ENCODE measurements at places on chromosomes 7 and 10.
A peak's percentile ranks its signal among the peaks of the same experiment; 100 is the strongest.

DNA sequence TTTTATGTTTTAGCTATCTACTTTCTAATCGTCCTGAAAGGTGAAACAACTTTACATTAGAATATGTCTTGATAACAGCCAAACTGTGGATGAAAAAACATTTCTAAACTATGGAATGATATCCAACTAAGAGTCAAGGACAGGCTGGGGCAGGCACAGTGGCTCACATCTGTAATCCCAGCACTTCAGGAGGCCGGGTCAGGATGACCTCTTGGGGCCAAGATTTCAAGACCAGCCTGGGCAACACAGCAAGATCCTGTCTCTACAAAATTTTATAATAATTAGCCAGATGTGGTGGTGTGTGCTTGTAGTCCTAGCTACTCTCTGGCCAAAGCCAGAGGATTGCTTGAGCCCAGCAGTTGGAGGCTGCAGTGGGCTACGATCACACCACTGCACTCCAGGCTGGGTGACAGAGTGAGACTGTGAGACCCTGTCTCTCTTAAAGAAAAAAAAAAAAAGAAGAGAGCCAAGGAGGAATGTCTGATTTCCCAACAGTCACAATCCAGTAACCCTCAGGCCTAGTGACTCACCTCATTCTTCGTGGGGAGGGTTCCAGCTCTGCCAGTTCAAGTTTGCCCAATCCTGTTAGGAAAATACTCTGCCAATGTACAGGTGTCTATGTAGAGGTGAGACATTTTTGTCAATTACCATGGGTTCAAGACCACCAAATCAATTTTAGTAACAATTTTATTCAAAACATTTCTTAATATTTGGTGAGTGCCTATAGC is 14.6 kb upstream of the FZD1 start:
- DNase-seq: no peak

- DNase-seq: no peak
These were observed 43.6 kb downstream of the MDH2 start for GRCh38 chr7:76091506-76091905.

DNA sequence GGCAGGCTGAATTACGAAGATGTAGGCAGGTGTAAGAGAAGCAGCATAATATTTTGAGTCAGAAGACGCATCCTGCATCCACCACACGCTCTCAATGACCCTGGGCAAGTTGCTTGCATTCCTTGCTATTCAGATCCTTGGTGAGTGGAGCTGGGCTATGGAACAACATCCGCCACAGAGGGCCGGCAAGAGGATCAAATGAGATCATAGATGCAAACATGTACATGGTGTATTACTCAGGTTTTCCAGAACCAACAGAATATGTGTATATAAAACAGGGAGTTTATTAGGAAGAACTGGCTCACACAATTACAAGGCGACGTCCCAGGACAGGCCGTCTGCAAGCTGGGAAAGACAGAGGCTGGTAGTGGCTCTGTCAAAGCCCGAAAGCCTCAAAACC is 51.5 kb downstream of the ADAM12 start:
- DNase-seq: no peak

GRCh38 chr10:5441106-5441505 is 28.7 kb downstream of the NET1 start:
- DNase-seq: no peak

- peak; percentile 70 for DNase-seq
These were observed 128.4 kb downstream of the ABCA13 start for GRCh38 chr7:48299580-48300169.

DNA sequence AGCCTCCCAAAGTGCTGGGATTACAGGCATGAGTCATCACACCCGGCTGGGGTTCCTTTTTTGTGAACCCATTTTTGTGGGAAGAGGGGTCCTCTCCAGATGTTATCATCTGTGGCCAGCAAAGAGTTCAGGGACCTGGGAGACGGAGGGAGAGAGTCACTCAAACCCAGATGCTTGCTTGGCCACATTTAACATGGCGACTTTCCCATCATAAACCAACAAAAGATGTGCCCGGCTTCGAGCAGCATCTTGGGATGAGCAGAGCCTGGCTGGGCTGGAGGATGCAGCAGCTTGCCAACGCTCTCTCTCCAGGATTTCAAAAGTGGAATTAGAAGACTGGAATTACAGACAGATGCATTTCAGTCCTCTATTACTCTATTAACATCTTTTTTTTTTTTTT is 19.1 kb upstream of the HABP2 start:
- no peak for DNase-seq

DNA sequence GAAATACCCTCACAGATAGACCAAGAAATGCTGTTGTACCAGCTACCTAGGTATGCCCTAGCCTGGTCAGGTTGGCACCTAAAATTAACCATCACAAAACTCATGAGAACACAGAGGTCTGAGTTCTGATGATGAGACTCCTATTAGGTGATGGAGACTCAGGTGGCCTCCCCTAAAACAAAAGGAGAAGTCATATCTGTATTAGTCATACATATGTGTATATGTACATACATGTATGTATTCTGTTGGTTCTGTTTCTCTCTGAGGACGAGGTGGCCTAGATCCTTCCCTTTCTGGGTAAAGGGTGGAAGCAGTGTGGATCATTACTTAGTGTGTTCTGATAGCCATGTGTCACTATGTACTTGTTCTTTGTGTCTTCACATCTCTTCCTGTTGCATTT is 207.2 kb upstream of the PRSS1 start:
- DNase-seq: no peak

GRCh38 chr10:19876570-19876969 is 60.3 kb downstream of the PLXDC2 start:
- DNase-seq: no peak

All from NCI-H2081 (cell line).